Cardiac fibroblast (primary cell): ENCODE measurements at places on chromosomes 11 and 22.

DNA sequence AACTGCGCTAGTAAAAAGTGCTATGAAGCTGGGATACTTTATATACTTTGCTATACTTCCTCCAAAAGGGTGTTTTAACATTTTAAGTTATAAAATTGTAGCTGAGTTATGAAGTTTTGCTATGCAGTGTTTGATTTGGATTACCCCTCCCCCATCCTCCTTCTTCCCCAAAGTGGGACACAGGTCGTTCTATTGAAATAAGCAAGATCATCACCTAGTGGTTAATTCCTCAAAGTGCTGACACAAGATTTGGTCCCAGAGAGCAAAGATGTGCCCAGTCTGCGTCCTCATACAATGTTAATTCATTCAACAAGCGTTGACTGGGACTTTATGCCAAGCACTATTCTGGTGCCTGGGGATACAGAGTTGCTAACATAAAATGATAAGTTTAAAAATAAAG lies 78.5 kb downstream of the SPON1 start:
- DNase-seq = peak; percentile 15

DNA sequence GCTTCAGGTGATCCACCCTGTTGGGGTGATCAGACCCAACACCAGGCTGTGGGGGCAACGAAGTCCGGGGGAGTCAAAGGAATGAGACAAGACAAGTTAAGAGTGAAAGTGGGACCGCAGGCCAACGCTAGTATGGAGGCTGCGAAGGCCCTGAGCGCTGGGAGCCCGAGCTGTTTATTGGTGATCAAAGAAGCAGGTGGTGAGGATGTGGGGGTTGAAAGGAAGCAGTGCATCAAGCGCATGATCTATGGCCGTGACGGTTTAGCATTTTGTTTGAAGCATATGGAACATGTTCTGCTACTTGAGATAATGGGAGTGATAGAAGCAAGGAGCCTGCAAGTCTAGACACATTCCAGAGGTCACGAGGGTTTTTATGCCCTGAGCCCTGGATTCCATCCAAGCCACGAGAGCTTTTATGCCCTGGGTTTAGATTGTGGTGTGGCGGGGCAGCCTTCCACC lies 49.5 kb downstream of the MCHR1 start:
- DNase-seq = no peak

- DNase-seq = no peak
These were observed 264.7 kb downstream of the BUD13 start for GRCh38 chr11:116507849-116508695.

GRCh38 chr11:112650527-112650926 lies 310.7 kb upstream of the NCAM1 start:
- no peak for DNase-seq

DNA sequence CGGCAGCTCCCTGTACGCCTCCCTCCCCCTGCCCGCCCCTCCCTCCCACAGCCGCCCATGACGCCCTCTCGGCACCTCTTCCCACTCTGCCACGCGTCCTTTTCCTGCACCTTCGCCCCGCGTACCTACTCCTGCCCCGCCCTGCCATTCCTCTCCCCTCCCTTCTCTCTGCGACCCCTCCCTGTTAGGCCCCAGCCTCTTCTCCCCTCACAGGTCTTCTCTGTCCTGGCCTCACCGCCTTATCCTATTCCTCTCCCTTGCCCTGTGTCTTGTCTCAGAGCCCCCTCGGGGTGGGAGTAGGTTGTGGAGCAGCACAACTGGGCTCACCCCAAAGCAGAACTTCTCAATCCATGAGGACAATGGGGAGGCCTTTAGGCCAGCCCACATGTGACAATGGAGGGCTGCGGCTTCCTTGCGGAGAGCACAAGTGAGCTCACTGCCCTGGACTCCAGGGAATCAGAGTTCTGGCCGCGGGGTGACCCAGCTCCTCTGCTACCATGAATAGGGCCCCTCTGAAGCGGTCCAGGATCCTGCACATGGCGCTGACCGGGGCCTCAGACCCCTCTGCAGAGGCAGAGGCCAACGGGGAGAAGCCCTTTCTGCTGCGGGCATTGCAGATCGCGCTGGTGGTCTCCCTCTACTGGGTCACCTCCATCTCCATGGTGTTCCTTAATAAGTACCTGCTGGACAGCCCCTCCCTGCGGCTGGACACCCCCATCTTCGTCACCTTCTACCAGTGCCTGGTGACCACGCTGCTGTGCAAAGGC lies 539 bp downstream of the SLC35C1 start:
- DNase-seq = peak; percentile 66

DNA sequence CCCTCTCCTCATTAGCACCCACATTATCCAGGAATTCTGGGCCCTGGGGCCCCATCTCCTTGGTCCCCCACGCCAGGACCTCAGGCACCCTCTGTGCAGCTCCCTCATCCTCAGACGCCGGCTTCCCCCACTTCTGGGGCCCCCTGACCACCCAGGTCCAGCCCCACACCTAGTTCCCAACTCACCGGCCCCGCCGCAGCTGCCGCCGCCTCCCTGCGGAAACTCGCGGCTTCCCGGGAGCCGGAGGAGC lies at the start of gene PCSK7:
Gene PCSK7, minus strand, starts transcription at position 232 of the 250 bp plus-strand sequence. CDS start 2,229 bp downstream, outside the sequence.
- no peak for DNase-seq

- no peak for DNase-seq
These were observed 54.3 kb upstream of the NAV2 start for GRCh38 chr11:19658344-19658743.

DNA sequence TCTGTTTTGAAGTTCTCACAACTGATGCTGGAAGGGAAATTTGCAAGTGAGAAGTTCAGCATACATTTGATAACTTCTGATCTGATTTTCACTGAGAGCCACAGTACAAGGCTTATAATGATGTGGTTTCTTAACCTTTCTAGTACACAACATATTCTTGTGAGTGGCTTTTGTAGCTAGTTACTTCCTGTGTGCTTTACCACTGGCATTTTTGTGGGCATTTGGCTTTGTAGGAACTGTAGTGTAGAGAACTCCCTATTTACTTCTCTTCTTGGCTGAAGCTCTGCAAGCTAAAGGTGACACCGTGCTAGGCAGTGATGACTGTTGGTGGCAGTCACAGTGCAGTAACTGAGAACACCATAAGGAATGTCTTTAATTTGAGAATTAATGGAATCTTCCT lies 14.9 kb downstream of the USP47 start:
- no peak for DNase-seq

DNA sequence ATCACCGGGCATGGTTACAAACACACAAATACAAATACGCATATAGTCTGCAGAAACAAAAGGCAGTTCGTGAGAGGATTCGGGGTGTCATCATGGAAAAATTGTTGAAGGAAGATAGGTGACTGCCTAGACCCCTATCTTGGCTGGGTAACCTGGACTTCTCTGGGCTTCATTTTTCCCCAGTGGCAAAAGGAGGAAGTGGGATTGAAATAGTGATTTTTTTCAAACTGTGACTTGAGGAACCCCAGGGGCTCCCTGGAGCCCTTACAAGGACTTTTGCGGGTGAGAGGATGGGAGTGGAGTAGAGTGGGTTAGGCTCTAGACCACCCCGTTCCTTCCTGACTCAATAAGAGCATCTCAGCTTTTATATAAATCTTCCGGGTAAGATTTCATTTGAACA lies 1.0 kb upstream of the ELF5 start:
- DNase-seq = no peak

DNA sequence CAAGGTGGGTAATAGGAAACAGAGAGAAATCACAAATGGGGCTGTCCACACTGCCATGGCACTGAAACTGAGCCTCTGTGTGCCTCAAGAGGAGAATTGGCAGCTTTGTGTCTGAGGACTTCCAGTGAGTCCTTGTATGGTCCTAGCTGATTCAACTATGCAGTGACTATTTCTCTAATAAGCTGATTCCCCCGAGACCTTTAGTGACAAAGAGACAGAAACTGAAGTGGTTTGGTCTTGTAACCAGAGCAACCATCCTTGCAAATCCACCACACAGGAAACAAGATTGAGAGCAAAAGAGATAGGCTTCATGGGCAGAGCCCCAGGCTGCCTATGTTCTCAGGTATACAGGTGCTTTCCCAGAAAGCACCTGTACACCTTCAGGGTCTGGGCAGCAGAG lies 1038.5 kb downstream of the NTM start:
- no peak for DNase-seq

- DNase-seq = no peak
These were observed 344.1 kb downstream of the SOX6 start for GRCh38 chr11:16012125-16012751.

DNA sequence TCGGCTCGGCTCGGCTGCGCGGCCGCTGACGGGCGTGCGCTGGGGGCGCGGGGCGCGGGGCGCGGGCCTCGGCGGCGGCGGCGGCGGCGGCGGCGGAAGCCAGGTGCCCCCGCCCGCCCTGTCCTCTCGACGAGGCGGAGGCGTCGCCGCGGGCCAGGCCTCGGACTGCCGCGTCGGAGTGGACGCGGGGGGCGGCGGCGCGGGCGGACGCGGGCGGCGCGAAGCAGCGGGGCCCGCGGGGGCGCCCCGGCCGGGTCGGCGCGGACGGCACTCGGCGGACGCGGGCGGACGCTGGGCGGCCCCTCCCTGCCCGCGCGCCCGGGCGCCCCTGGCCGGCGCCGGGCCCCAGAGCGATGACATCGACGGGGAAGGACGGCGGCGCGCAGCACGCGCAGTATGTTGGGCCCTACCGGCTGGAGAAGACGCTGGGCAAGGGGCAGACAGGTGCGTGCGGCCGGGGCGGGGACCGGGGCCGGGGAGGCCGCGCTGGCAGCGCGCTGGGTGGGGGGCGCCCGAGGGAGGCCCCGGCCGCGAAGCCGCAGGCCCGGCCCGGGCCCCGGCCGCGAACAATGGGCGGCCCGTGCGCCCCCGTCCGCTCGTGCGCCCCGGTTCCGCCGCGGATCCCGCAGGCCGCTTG lies at the start of gene BRSK2:
Gene BRSK2, plus strand, starts transcription at position 3 of the 637 bp plus-strand sequence. Its CDS starts 351 bp downstream, at position 354.
- no peak for DNase-seq

- DNase-seq = no peak
These were observed 9.2 kb downstream of the SOX10 start for GRCh38 chr22:37975153-37975552.

GRCh38 chr11:86176165-86176884 lies 68.2 kb upstream of the EED start:
- DNase-seq = peak; percentile 70

DNA sequence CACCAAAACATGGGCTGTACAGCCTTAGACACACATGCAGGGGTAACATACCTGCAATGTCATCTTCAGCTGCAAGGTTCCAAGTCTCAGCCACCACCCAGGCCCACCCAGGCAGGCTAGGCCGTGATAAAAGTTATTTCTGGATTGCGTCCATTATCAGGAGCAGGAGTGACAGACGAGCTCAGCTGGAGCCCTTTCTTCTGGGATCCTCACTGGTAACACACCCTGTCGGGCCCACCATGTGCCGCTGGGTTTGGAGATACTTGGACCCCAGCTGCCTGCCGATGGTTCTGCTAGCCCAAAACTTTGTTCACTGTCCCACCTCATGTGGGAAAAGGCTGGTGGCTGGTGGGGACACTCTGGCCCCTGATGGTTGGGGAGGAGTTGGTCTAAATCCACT lies 24.8 kb downstream of the TMPRSS5 start:
- DNase-seq = no peak

GRCh38 chr11:43694477-43694876 lies 13.9 kb downstream of the HSD17B12 start:
- no peak for DNase-seq

GRCh38 chr11:113730887-113731726 lies 25.0 kb upstream of the TMPRSS5 start:
- peak; percentile 72 for DNase-seq

GRCh38 chr11:8087756-8088155 lies 6.7 kb downstream of the TUB start:
- no peak for DNase-seq

DNA sequence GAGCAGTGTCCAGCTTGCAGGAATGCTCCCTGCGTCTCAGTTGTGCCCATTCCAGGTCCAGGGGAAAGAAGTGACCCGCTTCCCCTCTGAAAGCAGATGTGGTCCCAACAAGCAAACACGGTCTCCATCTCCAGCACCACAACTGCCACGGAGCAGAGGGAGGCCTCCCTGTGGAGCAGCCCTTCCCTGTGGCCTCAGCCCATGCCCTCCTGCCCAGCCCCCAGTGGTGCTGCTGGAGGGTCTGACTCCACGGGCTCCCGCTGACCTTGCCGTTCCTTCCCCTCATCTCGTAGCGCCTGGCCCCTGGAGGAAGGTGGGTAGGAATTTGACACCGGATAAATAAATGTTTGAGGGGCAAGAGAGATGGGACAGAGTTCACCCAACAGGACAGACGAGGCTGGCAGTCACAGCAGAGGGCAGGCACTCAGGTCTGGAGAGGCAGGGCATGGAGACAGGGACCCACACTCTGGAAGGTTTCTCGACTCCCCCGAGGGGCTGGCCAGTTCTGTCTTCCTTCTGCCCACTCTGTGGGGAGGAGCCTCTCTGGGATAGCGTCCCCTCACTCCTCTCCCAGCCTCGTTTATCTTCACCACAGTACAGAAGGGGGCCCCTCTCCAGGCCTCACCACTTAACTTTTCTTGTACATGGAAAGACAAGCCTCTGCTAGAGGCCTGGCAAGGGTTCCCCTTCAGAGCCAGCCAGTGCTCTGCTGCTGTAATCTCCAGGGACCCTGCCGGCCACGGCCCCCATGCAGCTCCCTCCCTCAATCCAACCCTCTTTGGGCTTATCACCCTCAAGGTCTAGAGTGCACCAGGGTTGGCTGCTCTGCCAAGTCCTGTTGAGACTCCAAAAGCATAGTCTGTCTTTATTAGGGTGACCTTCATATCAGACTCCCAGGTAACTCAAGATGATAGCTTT lies 7.5 kb upstream of the ST3GAL4 start:
- peak; percentile 59 for DNase-seq

GRCh38 chr11:5684646-5685362 lies at the start of gene TRIM5:
TSS of gene TRIM5 (minus strand) at chr11:5685074. CDS start at chr11:5680177, 4,897 bp downstream.
- DNase-seq = peak; percentile 98

DNA sequence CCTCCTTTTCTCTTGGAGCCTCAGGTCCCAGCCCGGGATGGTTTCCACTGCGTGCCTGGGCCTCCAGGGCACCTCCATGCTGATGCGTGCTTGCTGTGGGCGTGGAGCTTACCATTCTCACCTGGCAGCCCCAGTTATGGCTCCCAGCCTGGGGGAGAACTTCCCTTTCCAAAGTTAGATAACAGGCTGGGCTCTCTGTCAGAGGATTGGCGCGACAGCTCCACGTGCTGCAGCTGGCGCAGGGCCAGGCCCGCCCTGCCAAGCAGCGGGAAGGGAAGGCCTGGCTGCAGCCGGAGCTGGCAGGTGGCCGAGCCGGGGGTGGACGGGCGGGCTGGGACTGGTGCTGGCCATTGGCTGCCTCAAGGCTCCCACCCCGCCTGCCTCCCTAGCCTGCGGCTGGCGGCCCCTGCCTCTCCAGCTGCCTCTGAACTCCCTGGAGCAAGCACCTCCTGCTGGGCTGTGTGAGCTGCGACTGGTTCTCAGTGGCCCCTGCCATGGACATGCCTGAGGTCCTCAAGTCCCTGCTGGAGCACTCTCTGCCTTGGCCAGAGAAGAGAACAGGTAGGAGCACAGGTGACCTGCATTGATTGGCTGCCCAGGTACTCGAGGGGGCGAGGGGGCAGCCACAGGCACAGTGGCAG lies 14.6 kb upstream of the TEF start:
- peak; percentile 91 for DNase-seq

DNA sequence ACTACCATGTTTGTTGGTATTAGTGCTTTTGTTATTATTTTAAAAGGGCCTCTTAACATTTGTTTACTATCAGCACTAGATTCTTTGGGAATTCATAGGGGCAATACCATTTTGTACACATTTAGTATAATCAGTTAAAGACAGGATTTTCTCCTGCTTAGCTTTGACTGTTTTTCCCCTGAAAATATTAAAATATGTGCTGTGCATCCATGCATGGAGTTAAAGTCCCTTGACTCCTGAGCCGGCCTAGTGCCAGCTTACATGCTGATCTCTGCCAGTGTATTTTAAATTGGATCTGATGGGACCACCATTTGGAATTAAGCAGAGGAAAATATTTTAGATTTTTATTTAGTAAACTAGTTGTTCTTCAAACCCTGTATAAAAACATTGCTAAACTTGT lies 161.4 kb downstream of the METTL15 start:
- DNase-seq = no peak
